ENCODE measurements at places on chromosomes 6 and 20. TPM values are rescaled to one million over a fixed set of nuclear protein-coding genes. Genes with fewer than 3 reads are reported as not detected.

- DNase-seq = no peak
These were observed 27.9 kb upstream of the HLA-DQA2 start for GRCh38 chr6:32713241-32713640.

- DNase-seq = peak; percentile 69
These were observed 58.3 kb downstream of the IPCEF1 start for GRCh38 chr6:154298297-154298696.

- DNase-seq = peak; percentile 84
These were observed 193.6 kb downstream of the EDN1 start for GRCh38 chr6:12483712-12484111.

DNA sequence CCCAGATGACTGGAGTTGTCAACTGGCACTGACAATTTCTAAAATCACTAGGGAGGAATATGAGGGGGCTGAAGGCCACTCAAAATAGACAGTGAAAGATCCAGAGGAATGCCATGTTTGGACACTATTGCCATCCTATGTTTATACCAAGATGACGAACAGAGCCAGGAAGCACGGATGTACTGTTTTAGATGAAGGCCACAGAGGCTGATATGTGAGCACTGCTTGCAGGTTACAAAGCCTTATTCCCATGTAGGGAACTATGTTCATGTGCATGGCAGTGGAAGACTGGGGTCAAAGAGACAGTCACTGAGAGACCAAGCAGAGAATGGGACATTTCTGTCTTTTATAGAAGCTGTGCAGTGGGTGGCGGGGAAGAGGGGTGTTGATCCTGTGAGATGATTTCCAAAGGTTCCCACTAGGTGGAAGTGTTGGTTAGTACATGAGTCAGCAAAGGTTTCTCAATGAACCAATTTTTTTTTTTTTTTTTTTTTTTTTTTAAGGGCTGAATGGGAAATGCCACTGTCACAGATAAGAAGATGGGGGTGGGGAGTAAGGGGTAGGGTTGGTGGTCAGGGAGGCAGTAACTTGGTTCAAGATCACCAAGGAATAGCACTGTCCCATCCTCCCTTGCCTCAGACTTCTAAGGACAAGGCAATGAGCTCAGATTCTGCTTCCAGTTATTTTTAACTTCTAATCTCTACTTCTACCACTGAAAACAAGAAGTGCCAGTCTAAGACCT is 46.7 kb upstream of the MOCS1 start:
- peak; percentile 52 for DNase-seq

DNA sequence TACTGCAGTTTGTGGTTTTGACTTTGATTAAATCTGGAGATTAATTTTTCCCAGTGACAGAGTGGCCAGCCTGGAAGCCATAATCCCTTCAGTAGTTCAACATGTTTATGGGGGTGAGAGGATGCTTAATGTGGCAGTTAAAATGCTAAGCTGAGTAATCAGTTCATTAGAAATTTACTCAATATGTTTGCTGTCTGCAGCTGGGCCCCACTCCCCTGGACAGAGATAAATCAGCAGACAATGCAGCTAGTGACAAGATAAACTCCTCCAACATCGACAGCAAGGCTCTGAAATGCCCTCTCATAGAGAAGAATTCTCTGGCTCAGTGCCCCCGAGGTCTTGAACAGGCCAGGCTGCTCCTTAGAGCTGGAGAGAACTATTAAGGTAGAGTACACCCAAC is 101.9 kb downstream of the LRFN2 start:
- no peak for DNase-seq

DNA sequence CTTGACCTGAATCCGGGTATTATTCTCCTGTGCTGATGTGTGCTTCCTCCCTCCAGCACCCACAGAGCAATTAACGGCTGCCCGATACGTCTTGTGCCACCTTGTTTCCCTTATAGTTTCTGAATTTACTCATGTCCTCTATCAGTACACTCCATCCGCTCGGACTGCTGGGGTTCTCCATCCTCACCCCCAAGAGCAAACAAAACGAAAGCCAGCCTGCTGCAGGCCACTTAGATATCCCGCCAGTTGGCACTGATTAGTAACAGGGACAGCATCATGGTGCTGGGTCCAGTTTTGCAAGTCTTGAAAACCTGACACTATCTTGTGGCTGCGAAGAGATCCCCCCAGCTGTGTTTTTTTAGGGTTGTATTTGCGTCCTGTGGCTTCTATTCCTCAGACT is 71.8 kb downstream of the SSR1 start:
- DNase-seq = no peak

DNA sequence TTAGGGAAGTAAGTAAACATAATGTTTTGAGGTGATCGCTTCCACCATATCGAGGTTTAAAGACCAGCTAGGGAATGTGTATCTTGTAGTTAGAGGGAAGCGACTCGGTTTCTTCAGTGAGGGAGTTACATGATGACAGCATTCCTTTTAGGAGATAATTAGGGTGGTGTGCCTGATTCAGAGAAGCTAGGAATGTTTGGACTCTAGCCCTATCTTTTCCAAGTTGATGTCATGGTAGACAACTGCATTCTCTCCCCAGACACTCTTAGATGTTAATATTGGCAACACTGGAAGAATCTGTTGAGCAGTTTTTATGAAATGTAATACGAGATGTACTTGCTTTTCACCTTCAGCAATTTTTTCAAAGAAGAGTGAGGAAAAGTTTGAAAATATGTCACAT is 12.9 kb upstream of the HIVEP1 start:
- DNase-seq = no peak

DNA sequence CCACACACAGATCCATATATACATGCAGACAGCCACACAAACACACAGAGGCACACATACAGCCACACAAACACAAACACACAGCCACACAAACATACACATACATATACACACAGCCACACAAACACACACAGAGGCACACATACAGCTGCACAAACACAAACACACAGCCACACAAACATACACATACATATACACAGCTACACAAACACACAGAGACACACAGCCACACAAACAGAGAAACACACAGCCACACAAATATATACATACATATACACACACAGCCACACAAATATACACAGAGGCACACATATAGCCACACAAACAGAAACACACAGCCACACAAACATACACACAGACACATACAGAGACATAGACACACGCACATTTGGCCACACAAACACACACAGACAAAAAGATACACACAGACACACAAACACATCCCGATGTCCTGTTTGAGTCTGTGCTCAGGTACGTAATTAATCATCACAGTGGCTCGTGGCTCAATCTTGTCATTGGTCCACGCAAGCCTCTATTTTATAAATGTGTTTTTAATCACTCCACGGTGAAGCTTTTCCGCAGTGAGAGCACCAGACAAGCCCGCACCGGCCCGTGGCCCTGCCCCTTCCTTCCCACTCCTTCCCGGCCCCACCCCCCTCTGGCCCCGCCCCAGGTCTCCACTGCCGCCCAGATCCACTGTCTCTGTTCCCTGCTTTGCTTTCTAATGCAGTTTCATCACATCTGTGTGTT is 135.3 kb downstream of the CDH4 start:
- peak; percentile 25 for DNase-seq

DNA sequence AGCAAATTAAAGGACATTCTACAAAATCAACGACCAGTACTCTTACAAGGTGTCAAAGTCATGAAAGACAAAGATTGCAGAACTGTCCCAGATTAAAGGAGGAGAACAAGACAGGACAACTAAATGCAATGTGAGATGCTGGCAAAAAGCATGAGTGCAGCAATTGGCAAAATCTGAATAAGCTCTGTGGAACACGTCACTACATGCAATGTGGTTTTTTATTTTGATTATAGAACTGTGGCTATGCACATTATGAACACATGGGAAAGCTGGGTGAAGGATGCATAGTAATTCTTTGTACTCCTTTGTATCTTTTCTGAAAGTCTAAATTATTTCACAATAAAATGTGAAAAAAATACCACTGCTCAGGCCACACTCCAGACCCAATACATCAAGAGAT is 509.4 kb downstream of the KIF16B start:
- no peak for DNase-seq

GRCh38 chr20:41261790-41262717 is 55.5 kb downstream of the ZHX3 start:
- DNase-seq = no peak

The HSPA12B gene
- total RNA-seq = 16.7 TPM

The SLC35D3 gene
- not detected for total RNA-seq

DNA sequence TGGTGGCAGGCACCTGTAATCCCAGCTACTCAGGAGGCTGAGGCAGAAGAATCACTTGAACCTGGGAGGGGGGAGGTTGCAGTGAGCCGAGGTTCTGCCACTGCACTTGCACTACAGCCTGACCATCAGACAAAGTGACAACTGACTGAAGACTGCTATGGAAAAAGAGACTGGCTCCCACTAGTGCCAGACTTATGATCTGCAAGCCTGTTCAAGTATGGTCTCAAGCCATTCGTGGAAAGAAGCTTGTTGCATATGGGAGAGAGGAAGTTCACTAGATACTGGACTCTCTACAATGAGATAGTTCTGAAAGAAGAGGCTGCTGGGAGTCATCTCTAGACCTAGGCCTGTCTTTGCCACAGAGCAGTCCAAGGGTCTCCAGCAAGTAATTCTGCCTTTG is 26.7 kb downstream of the MDN1 start:
- peak; percentile 68 for DNase-seq

- no peak for DNase-seq
These were observed 30.7 kb downstream of the PNLDC1 start for GRCh38 chr6:159830501-159831372.

GRCh38 chr6:91719414-91719813 is 1132.5 kb upstream of the MAP3K7 start:
- DNase-seq = no peak

DNA sequence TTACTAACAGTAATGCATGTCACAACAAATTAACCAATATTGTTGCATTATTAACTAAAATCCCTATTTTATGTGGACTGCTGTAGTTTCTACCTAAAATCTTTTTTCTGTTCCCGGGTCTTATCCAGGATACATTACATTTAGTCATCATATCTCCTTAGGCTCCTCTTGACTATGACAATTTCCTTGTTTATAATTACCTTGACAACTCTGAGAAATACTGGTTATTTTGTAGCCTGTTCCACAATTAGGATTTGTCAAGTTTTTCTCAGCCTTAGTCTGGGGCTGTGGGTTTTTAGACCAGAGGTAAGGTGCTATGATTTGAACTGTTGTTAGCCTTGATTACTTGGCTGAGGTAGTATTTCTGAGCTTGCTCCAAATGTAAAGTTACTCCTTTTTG is 3.7 kb downstream of the FBXO5 start:
- no peak for DNase-seq

DNA sequence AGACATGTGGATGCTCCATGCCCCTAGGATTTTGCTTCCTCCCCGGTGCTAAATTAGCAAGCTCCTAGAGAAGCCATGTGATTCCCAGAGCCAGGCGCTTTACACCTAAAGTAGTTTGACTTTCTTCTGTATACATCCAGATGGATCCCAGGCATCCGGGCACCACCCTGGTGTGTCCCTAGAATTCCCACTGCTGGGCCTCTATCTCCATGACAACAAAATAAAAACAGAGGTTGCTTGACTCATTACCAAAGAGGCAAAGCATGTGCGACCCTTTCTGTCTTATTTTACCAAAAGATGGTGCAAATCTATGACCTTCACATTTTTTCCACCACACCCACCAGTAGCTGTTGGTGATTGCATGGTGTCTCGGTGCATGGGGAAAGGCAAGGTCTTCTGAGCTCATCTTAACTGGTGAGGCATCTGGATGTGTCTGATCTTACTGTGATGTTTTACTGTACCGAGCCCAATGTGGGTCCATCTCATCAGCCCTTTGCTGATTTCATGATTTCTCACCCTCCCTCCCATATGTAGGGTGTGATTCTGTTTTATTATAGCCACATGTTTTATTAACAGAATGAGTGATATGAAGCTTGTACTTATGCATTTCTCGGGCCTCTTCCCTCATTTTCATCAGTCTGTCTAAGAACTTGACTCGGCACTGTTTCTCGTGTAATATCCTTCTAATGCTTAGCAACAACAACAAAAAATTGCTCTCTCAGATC is 27.4 kb upstream of the VAPB start:
- peak; percentile 57 for DNase-seq

- no peak for DNase-seq
These were observed 30.8 kb downstream of the DUSP22 start for GRCh38 chr6:322940-323729.

GRCh38 chr6:93568169-93568568 is 148.8 kb upstream of the EPHA7 start:
- no peak for DNase-seq

DNA sequence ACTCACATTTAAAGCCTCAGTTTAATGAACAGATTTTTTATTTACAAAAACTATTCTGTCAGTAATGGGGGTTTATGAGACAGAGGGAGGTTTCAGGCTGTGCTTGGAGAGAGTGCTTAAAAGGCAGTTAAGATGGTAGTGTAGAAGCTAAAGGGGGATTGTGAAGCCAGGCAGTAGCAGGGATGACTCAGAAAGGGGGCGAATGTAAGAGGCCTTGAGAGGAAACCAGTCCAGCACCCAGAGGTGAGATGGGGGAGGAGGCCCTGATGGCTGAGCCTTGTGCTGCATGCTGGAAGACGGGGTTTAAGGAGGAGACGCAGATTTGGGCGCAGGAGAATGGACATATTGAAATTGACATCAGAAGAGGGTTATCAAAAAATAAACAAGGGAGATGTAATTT is 6.6 kb upstream of the SERPINB9 start:
- DNase-seq = no peak

DNA sequence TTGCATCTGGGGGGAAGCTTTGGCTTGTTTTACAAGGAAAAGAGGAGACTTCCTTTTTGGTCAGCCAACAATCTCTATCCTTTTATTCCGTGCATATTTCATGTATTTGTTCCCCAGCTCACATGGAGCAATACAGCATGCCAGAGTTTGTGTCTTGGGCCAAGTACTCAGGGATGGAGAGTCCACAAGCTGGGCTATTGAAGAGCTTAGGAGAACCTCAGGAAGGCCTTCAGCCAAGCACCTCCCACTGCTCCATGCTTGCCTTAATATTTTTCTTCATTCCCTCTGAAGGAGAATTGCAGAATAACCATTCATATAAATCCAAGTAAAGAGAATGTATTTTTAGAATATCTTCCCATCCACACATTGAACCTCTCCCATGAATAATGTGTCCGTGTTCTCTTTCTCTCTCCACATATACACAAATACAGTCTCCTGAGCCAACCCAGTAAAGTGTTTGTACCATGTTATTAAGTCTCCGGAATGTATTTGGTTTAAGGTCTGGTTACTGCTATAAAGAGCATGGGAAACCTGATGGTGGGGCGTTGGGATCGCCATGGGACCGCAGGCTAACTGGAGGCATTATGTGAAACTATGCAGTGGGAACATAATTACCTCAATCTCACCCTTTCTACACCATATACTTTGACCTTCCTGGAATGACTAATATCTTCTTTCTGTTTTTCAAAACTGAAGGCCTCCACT is 3.0 kb downstream of the LAMA4 start:
- DNase-seq = peak; percentile 71

The MRPS18A gene
- 57.1 TPM for total RNA-seq

The SERINC3 gene
- 110 TPM for total RNA-seq

Measured in dermis blood vessel endothelial cell (primary cell).